ENCODE measurements at places on chromosomes 6 and 20.
A peak's percentile ranks its signal among the peaks of the same experiment; 100 is the strongest.

- DNase-seq, result no peak
Observed at GRCh38 chr6:52965380-52965779, 29.7 kb downstream of the GSTA4 start.

DNA sequence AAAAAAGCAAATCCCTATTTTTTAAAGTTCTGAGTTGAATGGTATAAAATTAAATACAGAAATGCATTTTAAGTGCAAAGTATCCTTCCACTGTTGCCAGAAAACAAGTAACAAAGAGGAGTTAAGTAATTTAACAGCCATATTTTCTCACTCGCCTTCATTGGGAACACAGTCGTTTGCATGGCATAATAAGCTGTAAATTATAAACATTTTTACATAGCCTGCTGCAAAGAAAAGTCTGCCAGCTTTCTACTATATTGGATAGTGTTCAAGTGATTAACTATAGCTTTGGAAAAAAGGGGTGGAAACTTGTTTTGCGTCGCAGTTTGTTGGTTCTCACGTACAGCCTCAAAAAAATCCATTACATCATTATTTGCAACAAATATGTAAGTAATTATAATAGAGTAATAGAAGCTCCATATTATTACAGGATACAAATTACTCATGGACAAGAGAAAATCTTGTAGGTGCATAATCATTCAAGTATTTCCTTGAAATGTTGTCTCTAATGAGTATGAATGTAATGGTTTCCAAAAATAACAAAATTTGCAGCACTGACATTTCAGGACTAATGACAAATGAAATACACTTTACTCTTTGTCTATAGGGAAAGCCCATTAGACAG, 139.3 kb downstream of the PDSS2 start:
- DNase-seq, result peak; percentile 43

DNA sequence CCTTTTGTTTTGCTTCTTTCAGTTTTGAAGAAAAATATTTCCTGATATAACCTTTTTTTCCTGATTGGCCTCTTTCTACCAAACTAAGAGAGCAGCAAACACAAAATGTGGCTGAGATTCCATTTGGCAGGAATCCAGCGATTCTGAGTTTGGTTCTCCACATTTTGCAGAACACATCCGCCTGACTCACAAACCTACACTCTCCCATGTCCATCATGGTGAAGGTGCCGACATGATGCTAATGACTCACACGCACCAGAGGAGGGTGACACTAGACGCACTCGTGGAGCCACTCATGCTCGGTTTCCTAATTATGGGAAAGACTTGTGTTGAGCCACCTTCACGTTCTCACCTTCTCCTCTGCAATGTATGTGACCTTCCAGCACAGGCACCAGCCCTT, 45.9 kb upstream of the DUSP22 start:
- DNase-seq, result no peak

DNA sequence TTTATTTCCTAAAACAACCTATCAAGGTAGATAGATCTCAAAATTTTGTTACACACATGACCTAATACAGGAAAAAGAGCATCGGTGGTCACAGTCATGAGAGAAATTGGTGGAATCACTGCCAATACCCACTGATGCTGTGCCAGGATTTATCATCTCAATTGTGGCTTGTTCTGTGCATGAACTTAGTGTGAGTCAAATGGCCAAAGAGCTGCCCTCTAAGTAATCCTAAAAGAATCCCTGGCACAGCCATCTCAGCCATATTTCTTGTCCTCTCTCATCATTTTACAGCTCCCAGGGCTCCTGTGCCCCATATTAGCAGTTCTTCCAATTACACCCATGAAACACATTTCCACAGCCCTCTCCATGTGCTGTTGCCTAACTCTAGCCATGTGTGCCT, 6.1 kb downstream of the GSTA5 start:
- peak; percentile 89 for DNase-seq

DNA sequence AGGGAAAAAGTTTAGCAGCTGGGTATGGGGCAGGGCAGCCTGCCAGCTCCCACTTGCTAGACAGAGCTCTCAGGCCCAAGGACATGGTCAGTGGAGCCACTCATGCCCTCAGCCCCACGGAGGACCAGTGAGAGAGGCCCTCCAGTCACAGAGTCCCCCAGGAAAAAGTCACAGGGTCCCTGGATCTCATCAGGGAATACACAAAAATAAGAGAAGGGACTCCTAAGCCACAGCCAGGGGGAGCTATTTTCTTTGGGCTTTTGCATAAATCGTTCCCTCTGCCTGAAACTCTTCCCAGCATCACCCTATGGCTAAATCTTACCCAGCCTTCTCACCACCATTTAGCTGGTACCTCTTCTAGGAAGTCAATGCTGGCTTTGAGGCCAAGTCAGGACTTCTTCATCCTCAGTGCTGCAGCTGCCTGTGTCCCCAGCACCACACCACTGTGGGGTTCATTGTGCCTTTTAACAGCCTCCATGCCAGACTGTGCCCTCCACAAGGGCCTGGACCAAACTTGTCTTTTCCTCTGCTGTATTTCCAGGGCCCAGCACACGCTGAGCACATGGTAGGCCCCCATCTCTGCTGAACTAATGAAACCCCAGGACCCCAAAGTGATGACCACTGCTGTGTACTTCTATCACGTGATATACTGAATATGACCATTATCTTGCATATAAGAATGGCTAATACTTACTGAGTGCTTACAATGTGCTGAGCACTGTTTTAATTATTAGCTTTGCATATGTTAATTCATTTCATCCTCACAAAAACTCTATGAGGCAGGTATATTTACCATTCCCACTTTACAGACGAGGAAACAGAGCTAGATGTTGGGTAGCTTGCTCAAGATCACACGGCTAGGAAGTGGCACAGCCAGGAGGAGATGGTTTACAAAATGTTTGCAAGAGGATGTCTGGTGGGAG, 2.0 kb downstream of the ZNF335 start:
- DNase-seq, result peak; percentile 91

GRCh38 chr6:137099689-137100403, 55.1 kb upstream of the IL20RA start:
- DNase-seq, result no peak

DNA sequence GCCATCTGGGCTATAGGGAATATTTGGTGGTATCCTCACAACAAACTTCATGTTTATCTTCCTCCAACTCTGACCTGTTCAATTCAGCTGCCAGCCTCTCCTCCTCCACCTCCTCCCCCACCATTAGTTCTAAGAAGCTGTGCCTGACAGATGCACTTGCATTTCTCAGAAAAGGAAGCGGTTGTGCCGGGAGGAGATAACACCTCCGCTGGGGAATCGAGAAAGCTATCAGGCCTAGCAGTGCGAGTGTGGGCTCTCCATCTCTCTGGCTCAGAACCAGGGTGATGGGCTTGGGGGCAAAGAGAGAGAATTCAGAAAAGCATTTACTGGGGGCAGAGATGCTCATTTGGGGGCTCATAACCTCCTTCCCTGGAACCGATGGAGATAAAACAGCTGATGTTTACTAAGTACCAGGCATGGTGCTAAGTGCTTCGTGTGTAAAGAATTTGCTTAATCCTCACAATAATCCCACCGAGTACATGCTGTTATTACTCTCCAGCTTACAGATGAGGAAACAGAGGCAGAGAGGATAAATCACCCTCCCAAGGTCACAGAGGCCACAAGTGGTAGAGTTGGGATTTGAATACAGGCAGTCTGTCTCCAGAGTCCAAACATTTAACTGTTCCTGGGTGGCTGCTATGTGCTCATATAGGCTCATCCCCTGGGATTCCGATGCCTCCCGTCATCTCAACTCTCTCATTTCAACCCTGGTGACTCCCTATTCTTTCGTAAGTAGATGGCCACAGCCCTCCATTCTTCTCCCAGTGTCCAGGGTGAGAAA, 38.3 kb downstream of the COX4I2 start:
- DNase-seq, result no peak

DNA sequence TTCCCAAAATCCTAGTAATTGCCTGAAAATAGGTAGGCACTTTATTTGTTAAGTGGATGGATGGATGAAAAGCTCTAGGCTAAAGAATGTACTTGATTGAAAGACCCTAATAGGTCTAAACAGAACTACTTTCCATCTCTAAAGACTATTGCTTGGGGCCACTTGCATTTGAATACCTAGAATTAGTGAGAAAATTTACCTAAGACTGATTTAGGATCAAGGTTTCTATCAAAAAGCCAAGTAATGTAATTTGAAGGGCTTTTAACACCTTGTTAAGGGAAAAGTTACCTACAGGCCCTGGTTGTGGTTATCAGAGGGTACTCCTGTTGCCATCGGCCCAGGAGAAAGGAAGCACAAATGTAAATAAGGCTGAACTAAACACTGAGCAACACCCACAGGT, 580.7 kb downstream of the LMBRD1 start:
- no peak for DNase-seq

- DNase-seq, result no peak
Observed at GRCh38 chr20:11917663-11918062, at the start of gene BTBD3. Gene BTBD3 (plus strand): TSS chr20:11917893. CDS start chr20:11918276, 383 bp downstream.

DNA sequence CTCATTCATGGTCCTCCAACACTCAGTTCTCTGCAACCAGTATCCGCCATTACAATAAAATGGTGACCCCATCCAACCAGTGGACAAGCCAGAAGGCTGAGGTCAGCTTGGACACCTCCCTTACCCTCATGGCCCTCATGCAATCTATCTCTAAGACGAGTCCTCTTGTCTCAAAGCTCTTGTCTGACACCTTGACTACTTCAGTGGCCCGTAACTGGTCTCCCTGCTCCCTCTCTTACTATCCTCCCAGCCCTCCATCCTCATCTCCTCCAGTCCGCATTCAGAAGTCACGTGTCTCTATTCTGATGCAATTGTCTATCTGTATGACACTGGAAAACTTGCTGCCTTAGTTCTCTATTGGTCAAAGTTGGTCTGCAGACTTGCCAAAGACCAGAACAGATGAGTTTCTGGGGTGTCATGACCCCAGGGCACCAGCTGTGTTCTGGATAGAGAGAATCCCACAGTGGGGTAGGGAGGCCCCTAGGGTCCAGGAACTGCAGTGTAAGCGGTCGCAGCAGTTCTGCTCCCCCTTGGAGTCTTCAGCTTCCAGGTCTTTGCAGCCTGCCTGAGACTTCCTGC, 59.6 kb upstream of the RNF24 start:
- DNase-seq, result no peak

DNA sequence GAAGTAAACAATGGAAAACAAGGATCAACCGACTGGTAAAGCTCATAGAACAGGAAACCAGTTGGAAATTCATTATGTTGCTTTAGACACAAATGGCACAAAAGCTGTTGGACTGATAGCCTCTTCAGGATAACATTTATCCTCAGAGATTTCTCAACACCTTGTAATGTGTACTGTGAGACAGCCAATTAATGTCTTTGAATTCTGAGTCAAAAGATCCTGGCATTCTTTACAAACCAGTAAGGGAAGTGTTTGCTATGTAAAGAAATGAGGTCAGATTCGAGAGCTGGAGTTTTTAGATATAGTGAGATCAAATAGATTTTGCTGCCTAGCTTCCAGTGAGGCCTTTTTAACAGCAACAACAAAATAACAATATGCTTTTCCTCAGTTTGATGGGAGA, 439.2 kb downstream of the C6orf118 start:
- no peak for DNase-seq

DNA sequence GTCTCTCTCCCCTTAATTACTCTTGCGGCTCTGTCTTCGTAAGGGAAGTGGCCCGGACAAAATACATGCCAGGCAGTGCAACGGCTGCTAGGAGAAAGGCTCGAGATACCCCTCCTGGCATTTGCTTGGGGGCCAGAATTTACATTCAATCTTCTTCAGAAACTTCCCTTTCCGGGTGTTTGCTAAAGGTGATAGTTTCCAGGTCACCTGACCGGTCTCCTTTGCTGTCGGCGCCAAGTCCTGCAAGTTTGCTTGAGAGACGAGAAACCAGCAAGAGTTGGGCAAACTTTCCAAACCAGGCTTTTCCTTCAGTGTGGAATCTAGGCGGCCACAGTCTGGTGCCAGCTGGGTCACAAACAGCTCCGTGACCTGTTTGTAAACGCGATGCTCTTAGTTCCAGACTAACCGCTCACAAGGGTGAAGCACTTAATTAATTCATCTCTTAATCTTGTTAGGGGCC, 563 bp upstream of the SRSF3 start:
- peak; percentile 42 for DNase-seq

GRCh38 chr6:4435981-4436445, 300.6 kb upstream of the ECI2 start:
- DNase-seq, result peak; percentile 50

GRCh38 chr6:159118924-159119323, 50.3 kb upstream of the FNDC1 start:
- no peak for DNase-seq

DNA sequence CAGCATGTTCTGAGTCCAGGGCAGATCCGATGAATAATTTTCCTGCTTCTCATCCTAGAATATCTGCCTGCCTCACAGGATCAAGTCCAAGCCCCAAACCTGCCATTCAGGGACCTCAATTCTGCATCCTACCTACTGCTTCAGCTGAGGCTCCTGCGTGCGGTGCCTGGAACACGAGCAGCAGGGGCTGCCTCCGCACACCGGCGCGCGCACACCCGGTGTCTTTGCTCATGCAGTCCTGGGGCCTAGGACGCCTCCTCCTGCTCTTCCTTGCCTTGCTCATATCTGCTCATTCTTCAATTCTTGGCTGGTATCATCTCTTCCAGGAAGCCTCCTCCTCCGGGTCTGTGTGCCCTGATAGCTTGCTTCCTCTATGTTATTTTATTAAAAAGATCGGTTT, 81.1 kb upstream of the AGPAT4 start:
- peak; percentile 55 for DNase-seq

DNA sequence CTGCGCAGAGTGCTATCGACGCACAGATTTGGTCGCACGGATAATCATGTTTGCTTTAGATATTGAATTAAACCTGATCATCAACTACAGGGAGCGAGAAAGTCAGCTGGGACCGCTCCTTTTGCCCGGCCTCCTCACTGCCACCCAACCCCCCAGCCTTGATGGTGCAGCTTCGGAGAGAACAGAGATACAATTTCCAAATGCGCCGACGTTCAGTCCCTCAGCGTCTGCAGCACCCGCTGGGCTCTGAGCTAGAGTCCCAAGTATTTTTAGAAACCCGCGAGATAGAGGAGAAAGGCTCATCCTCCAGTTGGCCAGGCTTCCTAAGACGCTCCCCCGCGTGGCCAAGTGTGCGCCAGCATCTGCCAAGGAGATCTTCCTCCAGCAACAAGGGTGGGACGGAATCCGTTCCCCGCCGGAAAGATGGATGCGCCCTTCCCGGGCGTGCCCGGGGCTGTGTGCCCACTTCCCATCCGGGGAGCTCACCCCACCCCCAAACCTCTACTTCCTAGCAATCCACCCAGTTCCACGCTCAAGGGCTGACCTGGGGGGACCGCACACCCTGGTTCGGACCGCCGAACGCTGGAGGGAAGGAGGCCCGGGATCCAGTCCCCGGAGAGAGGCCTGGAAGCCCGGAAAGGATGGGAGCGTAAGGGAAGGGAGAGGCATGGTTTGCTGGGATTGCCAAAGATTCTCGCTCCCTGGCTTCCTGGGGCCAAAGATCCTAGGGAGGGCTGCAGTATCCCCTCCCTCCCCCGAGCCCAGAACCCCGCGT, 4.1 kb downstream of the NKX2-2 start:
- DNase-seq, result peak; percentile 94

GRCh38 chr6:152096863-152097496, 289.5 kb downstream of the ESR1 start:
- DNase-seq, result peak; percentile 89

DNA sequence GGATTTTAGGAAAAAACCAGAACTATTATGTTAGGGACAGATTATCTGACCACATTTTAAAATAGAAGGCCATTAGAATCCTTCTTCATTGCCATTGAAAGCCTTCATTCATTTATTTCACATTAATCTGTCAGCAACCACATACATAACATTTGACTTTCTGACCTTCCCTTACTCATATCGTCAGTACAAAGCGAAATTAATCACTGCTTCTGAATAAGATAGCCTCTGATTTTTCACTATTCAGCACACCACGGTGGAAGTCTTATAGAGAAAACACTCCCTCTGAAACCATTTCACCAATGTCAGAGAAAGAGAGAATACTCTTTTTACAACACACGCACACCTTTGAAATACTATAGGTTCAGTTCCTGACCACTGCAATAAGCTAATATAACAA, 442.5 kb upstream of the ID4 start:
- DNase-seq, result no peak

Measured in osteoblast (primary cell).